Stimulated activated CD8-positive, alpha-beta memory T cell treated with anti-CD3 and anti-CD28 coated beads, Interleukin-15, amount 100 ng/mL, for 24 hours (primary cell): ENCODE measurements at places on chromosomes 16 and 17.

- DNase-seq = no peak
These were observed 2.1 kb downstream of the GSE1 start for GRCh38 chr16:85615014-85615851.

DNA sequence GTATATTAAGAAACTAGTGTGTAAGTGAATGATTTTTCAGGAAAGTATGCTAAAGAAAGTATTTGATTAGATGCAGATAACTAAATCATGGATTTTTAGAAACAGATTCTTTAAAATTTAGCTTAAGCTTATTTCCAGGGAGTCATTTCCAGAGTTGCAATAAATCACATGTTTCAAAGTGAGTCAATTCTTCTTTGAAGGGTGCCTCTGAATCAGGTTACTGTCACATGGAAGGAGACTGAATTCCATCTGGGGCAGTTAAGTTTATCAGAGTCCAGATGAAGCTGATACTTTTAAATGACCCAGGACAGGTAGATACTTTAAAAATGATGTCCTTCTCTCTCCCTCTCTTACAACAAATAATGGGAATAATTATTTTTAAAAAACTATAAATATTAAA is 5.0 kb downstream of the MFSD11 start:
- DNase-seq = no peak

- no peak for DNase-seq
These were observed 35.3 kb downstream of the TMEM132E start for GRCh38 chr17:34614698-34615097.

- DNase-seq = no peak
These were observed 676 bp downstream of the CPD start for GRCh38 chr17:30379303-30379902.

DNA sequence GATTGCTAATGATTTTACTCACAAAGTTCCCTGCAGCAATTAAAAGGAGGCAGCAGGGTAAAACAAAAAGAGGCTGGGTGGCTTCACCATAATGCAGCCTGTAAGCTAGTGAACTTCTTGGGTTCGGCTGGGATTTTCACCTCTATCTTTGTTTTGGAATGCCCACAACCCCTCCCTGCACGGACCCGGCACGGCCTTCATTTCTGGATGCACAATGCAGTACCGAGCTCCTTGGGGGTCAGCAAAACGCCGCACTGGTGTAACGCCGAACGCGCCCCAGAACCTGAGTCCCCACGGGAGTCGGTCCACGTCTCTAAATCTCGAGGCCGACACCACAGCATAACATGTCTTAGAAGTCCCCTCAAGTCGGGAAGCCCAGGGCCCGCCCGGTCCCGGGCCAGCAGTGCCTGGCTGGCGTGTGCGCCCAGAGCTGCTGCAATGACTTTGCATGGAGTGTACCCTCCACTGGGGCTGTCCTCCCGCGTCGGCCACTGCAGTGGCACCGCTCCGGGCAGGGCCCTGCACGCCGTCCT is 759 bp downstream of the UBE2O start:
- DNase-seq = no peak

- DNase-seq = no peak
These were observed 21.5 kb downstream of the PRCD start for GRCh38 chr17:76561332-76561731.

DNA sequence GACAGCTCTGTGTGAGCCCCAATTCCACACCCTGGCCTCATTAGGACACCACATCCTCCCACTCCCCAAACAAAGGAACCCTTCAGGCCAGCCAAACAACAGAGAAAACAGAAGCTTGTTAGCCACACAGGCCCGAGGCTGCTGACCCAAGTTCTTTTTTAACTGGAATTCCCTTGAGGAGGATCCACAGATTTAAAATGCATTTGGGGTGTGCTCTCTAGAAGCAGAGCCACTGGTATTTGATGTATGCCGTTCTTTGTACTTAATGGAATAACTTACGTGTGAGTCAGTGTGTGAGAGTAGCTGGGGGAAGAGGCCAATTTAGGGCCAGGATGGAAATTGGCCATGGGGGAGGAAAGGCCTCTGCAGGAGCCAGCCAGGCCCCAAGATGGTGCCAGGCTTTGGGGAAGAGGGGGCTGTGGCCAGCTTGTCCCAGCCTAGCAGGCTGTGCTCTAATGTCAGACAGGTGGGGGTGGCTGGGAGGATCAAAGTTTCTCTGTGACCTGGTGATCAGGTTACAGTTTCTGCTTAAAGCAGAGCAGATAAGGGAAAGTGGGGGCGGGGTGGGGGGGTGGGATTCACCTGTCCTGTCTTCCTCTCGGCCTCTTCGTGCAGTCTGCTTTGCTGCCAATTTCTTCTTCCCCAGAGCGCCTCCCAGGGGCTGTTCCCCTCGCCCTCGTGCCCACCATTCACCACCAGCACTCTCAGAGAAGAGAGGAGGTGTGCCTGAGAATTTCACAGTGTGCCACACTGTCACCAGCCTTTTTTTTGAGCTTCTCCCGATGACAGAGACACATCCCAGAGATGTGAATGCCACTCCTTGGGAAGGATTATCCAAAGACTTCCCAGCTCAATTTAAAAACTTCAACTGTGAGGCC is 50.8 kb downstream of the TOM1L2 start:
- no peak for DNase-seq

GRCh38 chr16:89422527-89422904 is 67.8 kb downstream of the ANKRD11 start:
- DNase-seq = no peak

DNA sequence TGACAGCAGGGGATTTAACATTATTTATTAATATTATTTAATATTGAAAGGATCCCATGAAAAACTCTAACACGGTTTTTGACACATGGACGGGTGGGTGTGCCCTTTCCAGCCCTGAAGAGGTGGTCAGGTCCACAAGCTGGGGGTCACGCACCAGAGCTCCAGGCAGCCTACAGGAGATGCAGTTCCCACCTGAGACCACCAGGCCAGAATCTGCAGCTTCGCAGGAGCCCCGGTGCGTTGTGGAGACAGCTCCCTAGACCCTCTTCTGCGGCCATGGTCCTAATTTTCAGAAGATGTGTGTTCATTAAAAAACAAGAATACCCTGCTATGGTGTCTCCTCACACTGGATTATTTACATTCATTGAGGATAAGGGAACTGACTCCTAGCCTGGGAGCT is 331.1 kb downstream of the C16orf95 start:
- DNase-seq = no peak

GRCh38 chr16:760065-760464 is 469 bp upstream of the MSLN start:
- no peak for DNase-seq

DNA sequence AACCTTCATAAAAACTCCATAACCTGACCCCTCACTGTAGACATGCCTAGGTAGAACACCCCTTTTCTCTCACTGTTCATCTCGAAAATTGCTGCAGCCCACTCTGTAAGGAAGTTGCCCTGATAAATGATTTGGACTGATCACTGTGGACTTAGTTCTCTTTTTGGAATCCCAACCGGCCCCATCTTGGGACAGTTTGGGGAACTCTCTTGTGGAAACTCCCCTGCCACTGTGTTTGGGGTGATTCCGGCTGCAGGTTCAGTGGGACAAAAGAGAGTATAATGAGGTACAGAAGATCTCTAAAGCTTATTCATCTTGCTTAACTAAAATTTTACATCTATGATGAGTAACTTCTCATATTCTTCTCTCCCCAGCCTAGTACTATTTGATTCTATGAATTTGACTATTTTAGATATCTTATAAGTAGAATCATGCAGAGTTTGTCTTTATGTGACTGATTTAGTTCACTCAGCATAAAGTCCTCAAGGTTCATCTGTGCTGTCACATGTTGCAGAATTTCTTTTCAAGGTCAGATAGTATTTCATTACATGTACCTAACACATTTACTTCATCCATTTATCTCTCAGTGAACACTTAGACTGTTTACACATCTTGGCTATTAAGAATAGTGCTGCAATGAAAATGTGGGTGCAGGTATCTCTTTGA is 84.9 kb downstream of the ABCA8 start:
- DNase-seq = no peak

- DNase-seq = peak; percentile 20
These were observed 537 bp downstream of the CNOT1 start for GRCh38 chr16:58628845-58629732.

- DNase-seq = no peak
These were observed 1.4 kb upstream of the SPG7 start for GRCh38 chr16:89506791-89507191.

DNA sequence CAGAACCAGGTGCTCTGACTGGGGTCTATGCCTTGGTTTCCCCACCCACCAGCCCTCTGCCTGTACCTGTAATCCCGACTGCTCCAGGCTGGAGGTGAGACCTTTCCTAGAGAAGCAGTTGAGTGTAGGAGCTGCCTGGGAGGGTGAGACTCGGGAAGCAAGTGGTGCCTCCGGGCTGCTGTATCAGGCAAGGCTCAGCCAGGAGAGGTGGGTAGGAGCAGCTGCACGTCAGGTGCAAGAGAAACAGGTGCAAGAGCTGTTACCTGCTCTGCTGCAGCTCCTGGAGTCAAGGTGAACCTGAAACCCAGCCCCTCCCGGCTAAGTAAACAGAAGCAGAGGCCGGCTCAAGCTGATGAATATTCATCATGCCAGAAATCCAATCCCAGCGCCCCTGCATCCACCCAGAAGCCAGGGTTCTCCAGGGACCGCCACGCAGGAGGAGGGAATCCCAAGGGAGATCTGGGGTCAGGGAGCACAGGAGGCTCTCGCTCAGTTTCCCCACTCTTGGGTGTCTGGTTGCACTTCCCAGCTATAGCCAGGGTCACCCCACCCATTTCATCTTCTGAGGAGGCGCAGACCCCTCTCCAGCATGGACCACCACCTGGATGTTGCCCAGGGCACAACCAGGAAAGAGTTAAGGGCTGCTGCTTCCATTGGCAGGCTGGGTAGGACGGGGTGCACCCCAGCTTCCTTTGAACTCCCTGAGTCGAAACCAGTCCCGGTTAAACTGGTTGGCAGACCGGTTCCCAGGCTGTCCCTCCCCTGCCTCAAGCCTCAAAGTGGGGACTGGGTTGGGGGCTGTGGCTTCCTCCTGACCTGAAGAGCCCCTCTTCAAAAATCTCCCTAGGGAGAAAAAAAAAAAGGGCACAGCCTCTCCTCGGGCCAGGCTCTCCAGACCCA is at the start of gene PRR15L:
Gene PRR15L, minus strand, starts transcription at position 293 of the 900 bp plus-strand sequence. CDS start 4,649 bp downstream, outside the sequence.
- DNase-seq = no peak

- DNase-seq = no peak
These were observed 80.2 kb downstream of the DYNLRB2 start for GRCh38 chr16:80620736-80621605.

GRCh38 chr16:75750528-75750927 is 24.2 kb upstream of the CPHXL start:
- no peak for DNase-seq

DNA sequence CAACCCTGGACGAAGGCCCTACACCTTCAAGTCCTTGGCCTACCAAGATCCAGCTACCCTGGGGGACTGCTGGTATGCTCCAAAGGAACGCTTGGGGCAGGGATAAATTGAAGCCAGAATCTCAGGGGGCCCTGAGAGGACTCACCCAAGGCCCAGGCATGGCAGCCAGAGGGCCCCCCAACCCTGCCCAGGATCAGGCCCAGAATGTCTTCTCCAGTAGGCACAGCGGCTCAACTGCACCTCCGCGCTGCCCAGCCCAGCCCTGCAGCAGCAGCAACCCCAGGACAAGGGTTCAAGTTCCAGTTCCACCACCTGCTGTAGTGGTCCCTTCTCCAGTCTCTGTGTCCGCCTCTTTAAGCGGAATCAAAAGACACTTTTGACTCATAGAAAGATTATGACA is 2.2 kb downstream of the TFAP4 start:
- DNase-seq = no peak

GRCh38 chr16:74736531-74737157 is 36.0 kb upstream of the MLKL start:
- no peak for DNase-seq

GRCh38 chr17:78719630-78720298 is 62.3 kb downstream of the CYTH1 start:
- DNase-seq = no peak

DNA sequence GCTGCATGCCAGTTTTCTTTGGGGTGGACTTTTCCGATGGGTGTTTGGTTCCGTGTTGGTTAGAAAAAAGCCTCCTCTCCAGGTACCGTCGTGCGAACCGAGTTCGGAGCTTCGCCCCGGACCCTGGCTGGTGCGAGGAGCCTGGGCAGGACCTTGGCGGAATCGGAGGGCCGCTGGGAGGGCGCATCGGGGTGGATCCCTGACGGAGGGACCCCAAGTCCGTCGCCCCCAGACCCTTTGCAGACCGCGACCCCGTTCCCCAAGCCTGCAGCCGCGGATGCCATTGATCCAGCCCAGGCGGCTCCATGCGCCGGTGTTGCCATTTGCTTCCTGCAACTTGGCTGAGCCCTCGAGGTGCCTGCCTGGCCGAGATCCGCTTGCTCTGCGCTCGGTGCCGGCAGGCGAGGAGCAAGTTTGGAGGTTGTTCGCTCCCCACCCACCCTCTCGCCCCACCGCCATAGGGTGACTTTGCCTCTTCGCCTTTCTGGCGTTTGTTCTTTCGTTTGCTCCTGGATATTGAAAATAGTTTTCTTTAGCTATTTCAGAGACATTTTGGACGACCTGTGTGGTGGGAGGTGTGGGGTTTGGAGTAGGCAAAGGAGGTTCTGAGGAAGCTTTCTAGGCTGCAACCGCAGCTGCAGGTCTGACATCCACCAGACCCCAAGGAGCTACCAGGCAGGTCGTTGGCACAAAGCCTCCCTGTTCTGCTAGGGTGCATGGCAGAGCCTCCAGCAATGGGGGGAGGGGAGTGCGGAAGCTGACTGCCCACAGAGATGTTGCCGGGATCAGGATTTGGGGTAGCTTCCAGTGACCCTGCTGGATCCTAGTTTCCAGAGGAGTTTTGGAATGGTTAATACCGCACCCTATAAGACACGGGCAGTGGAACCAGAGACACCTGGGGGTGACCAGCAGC is 58.2 kb downstream of the RAP1GAP2 start:
- DNase-seq = no peak

- DNase-seq = no peak
These were observed 5.1 kb downstream of the CARMIL2 start for GRCh38 chr16:67650023-67650422.

- no peak for DNase-seq
These were observed 3.5 kb downstream of the MPO start for GRCh38 chr17:58277107-58277801.

DNA sequence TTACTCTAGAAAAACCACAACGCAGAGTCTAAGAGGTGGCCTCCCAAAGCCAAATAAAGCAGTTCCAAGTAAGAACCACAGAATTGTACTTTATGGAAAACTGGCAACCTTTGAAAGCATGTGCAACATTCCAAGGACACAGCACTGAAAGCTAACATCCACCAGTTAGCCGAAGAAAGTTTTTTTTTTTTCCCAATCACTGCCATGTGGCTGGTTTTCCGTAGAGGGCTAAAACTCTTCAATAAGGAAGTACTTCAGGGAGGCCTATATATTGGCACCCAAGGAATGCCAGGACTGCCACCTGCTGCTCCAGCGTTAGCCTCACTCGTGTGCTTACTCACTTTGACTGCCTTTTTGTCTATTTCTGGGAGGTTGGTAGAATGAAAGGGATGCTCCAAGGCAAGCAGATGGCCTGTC is 25.2 kb downstream of the CEP95 start:
- no peak for DNase-seq

GRCh38 chr17:57480438-57481196 is 224.3 kb downstream of the MSI2 start:
- DNase-seq = no peak

DNA sequence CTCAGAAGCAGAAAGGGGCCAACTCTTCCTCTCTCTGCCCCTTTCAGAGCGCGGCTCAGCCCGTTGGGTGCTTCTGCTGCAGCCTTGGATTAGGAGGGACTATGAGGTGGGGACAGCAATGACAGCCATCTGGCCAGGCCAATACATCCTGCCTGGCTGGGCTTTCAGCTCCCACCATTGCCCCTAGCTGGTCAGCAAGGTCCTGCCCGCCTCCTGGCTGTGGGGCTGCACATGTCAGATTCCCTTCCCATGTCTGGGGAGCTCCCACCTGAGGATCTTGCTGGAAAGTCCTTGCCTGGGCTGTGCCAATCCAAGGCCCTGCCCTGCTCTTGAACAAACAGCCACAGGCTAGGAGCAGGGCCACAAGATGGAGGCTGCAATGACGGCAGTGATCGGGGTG is 8.3 kb downstream of the TRIM65 start:
- no peak for DNase-seq
